ENCODE measurements at places on chromosomes 3 and 15.

DNA sequence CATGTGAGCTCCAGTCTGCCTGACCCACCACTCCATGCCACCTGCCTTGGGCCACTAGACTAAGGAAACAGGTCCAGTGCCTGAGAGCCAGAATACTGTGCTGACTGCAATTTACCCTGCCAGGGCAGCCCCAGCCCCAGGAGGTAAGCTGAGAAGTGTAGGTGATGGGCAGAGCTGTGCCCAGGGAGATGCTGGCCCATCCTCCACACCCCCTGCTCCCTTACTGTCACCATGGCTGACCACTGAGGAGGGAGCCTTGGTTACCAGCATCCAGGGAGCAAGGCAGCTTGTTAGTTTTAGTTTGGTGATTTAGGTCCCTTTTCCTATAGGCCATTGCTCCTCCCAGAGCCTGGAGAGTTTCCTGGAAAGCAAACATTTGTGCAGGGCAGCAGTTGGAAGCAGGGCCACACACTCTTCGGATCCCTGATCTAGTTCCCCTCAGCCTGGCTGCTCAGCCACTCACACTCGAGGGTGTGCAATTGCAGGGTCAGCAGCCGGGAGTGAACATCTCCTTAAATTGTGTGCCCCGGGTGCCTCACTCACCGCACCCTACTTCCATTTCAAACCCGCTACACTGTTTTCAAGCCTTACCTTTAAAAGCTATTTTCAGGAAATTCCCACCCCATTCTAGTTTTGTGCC, 2.0 kb downstream of the GALNT15 start:
- no peak for DNase-seq

- no peak for DNase-seq
These were observed 140.4 kb downstream of the SRGAP3 start for GRCh38 chr3:9108876-9109567.

- DNase-seq: no peak
These were observed 53.0 kb downstream of the C3orf80 start for GRCh38 chr3:160278210-160278609.

DNA sequence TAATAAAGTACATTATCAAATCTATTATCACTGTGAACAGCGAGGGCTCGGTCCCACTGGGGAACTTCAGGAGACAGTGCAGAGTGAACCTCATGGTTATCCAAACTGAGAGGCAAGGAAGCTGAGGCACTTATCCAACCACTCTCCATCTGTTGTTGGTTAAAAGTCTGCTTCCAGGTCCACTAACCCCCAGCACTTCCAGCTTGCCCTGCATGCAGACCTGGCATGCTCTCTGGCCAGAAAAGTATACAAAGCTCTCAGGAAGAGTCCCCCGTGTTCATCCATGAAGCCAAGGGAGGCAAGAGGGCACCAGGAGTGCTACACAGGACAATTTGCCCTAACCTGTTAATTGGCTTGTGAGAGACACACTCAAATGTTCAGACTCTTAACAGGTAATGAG, 36.0 kb downstream of the FBN1 start:
- no peak for DNase-seq

DNA sequence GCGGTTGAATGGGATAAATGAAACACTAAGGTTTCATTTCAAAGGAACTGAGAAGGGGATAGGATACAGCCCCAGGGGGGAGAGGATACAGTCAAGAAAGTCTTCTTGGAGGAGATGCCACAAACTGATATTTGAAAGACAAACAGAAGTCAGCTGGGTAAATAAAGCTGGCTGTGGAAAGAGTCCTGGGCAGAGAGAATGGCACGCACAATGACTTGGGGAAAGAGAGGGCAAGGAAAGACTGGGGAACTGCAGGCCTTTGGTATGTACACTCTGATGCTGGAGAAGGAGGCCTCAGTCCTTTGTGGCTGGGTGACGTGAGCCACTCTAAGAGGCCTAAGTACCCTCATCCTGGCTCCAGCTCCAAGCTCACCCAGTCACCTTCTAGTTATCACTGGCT, 45.2 kb upstream of the LMCD1 start:
- DNase-seq: no peak

DNA sequence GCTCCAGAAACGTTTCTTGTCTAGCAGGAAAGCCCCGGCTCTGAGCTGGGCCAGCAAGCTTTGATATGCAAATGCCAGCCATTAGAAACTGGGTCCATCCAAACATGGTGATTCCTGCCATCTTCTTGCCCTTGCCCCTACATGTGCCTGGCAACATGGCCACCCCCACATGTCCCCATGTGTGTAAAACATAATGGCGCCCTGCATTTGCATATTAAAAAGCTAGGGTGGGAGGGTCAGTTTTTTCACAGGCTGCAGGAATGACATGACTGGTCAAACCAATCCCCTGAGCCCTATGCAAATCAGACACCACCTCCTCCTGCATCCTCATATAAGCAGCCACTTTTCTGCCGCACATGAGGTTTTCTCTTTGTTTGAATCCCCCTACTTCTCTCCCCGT, 21.2 kb downstream of the GPR156 start:
- peak; percentile 27 for DNase-seq

- DNase-seq: no peak
These were observed 354.1 kb downstream of the GABRG3 start for GRCh38 chr15:27324886-27325615.

- no peak for DNase-seq
These were observed 181.0 kb upstream of the ANKRD28 start for GRCh38 chr3:15978801-15979200.

DNA sequence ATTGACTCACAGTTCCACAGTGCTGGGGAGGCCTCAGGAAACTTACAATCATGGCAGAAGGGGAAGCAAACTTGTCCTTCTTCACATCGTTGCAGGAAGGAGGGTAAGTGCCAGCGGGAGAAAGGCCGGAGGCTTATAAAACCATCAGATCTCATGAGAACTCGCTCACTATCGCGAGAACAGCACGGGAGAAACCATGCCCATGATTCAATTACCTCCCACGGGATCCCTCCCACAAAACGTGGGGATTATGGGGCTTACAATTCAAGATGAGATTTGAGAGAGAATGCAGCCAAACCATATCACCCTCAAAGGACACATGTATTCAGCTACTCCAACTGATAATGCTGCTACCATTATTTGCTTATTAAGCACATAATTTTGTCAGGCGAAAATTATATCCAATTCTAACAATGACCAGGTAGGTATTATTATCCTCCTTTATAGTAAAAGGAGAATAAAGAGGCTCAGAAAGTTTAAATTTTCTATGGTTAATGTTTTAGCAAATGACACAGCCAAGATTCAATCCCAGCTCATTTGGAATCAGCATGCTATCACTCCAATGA, 327.2 kb upstream of the CDIN1 start:
- DNase-seq: no peak

GRCh38 chr3:152870027-152870426, 35.1 kb downstream of the P2RY1 start:
- DNase-seq: no peak

- DNase-seq: peak; percentile 39
These were observed 64.3 kb downstream of the EOMES start for GRCh38 chr3:27657871-27658270.

GRCh38 chr15:77040673-77041072, 30.2 kb downstream of the TSPAN3 start:
- no peak for DNase-seq

- DNase-seq: no peak
These were observed 15.5 kb upstream of the CCDC33 start for GRCh38 chr15:74220475-74221248.

- no peak for DNase-seq
These were observed 65.7 kb downstream of the OCA2 start for GRCh38 chr15:28033443-28033842.

GRCh38 chr3:167918008-167918596, 177.6 kb downstream of the GOLIM4 start:
- no peak for DNase-seq

DNA sequence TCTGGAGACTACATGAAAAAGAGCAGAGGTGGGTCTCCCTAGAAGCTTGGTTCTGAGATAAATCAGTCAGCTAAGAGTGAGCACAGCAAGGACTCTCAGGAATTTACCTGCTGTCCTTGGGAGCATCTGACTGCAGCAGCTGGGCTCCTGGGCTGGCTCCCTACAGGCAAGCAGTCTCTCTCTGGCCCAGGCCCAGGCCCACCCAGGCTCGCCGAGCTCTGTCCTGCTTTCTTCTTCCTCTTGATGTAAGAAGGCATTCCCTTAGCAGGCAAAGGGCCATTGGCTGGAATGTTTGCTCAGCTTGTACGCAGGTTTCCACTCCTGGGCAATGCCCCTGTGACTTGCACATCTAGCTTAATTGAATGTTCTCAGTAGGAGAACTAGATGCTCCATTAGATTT, 4.3 kb upstream of the RBP2 start:
- no peak for DNase-seq

DNA sequence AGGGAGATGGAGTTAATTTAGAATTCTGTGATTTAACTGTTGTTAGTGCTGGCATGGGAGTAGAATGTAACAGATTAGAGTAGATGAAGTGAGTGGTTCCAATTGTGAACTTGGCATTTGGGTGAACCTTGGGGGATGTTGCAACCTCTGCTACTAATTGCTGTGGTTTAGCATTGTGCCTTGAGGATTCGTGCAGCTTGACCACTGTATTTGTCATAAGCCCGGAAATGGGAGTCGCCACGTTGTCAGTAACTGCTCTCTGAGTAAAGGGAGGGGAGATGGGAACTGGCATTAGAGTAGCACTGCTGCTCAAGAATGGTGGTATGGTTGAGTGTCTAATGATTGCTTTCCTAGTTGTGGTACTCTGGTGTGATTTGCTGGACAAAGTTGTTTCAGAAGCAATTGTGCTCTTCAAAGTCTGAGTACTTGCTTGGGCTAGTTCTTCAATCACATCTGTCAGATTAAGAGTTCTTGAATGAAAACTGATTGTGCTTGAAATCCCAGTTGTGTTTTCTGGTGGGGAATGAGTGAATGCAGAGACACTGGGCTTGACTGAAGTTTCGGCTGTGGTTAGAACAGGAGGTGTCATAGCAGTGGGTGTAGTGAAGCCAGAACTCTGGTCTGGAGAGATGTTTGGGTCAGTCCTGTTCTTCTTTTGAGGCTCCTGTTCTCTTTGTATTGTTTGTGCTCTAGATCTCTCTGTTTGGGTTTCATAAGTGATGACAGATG, 15.4 kb downstream of the IGSF10 start:
- DNase-seq: peak; percentile 91

DNA sequence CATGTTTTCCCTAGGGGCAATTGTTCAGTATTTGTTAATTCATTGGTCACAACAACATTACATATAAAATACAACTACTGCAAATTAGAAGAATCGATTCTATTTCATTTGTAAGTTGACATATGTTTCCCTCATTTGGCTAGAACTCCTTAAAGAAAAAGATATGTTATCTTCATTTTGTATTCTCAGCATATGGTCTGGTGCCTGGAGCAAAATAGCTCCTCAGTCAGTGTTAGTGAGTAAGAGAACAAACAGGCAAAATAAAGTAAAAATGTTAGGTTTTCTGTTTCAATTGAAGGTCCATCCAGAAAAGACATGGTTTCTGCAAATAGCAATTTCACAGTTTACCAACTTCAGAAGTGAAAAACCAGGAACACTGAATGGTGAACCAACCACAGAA, 1343.1 kb downstream of the ROBO1 start:
- no peak for DNase-seq

DNA sequence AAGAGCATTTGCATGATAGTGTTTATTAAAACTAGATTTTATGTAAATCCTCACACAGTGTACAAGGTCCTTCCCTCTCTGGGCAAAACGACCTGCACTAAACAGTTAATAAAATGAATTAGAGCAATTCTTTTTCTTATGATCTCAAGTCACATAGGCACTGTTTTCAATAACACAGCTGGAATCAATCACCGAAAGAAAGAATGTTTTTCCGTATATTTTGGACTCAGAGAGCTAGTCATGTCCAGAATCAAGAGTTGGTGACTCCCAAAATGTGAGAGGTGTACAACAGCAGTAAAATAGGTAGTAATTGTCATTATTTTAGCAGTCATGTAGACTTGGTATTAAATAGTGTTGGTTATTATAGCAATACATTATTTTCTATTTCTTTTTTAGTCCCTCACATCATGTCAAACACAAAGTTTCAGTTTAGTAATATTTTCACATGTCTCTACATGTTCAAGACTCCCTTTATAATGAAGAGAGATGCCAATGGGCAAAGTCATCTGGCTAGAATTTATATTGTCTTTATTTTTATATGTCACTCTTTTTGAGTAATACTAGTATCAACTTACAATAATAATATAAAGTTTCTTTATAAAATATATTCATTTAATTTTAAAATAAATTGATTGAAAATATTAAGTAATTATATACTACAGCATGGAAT, 448.6 kb upstream of the CDIN1 start:
- no peak for DNase-seq
